ENCODE measurements at places on chromosomes 7 and 10.

DNA sequence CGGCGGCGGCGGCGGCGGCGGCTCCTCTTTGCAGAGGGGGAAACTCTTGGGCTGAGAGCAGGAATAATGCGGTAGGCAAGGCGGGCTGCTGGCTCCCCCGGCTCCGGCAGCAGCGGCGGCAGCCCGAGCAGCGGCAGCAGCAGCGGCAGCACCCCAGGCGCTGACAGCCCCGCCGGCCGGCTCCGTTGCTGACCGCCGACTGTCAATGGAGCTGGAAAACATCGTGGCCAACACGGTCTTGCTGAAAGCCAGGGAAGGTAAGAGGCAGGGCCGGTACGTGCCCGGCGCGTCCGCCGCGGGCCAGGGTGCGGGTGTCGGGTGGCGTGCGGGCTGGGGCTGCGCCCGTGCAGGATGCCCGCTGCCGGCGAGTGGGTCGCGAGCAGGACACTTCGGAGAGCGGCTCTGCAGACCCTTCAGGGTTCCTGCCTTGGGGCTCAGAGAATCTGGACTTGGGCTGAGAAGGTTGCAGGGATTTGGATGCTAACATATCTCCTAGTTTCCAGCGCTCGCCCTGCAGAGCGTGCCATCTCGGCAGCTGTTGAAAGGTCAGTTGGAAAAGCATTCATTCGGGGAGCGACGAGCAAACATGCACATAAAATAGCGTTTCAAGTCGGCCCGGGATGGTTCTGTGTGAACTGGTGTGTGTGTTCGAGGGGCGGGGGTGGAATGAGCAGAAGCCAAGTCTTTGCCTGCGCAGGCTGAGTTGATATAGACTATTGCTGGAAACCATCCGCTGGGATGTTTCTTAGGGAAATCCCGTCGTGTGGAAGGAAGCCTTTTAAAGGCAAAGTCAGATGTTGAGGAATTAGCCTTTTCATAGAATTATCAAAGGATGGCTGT is 562 bp downstream of the GRK5 start:
- peak; percentile 41 for ATAC-seq

DNA sequence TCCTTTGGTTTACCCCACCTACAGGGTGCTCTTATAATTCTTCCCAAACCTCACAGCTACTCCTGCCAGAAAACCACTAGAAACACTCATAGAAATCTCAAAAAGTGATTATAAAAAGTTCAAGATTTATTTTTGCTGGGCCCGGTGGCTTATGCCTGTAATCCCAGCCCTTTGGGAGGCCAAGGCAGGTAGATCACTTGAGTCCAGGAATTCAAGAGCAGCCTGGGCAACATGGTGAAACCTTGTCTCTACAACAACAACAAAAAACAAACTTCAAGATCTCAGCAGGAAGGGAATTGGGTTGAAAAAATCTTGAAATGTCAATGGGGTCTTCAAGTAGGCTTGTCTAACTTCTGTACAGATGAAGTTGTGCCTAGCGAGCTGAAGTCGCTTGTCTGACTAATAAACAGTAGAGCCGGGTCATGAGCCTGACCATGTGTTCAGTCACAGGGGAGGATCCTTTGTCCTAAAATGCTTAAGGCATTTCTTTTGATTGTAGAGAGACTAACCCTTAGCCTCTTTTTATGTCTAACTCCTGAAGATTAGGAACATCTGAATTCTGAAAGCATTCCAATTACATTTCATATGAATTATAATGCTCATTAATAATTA is 124.6 kb downstream of the NOC3L start:
- ATAC-seq: no peak

DNA sequence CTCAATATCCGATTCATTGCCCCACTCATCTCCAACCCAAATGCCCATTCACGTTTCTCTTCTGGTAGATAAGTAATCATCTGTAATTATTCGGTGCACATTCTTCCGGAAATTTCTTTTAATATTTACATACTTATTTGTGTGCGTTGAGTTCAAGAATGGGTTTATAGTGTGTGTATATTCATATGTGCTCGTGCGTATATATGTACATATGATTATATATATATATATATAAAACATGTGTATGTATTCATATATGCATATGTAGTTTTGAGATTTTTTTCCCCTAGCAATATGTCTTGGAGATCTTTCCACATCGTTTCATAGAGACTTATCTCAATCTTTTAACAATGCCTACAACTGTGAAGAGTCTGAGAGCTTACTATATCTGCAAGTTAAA is 118.2 kb downstream of the MDFIC start:
- no peak for ATAC-seq

DNA sequence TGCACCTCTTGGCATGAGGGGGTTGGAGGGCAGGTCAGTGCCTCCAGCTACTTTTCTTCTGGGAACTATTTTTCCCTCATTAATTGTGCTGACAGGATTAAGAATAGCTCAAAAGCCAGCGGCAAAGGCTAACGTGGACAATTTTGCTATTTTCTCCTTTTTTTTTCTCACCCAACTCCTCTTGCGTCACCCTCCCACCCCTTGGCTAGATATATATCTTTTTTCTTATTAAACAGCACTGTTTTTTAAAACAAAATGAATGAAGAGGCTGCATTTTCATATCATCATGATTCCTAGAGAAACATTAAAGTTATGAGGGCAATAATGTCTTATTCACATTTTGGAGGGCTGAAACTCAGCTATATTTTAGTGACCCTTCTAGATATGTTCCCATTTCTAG is 251.8 kb upstream of the NFE2L3 start:
- ATAC-seq: no peak

DNA sequence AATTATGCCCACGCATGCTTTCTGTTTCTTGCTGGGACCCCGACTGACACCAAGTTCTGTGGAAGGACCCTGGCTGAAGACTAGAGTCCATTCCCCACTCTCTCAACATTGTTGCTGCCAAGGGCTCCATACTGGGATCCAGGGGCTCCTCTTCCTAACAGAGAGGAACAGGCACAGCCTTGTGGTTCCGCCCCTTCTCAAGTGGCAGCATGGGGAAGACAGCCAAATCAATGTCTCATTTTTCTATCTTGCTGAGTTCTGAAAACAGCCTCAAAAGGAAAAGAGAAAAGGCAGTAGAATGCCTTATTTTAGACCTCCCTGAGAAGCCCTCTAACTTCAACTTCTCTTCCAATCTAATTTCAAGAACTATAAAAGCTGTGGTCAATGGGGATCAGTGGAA is 23.7 kb upstream of the LAMB1 start:
- peak; percentile 76 for ATAC-seq

GRCh38 chr7:152924238-152924637 is 164.7 kb downstream of the ACTR3B start:
- no peak for ATAC-seq

DNA sequence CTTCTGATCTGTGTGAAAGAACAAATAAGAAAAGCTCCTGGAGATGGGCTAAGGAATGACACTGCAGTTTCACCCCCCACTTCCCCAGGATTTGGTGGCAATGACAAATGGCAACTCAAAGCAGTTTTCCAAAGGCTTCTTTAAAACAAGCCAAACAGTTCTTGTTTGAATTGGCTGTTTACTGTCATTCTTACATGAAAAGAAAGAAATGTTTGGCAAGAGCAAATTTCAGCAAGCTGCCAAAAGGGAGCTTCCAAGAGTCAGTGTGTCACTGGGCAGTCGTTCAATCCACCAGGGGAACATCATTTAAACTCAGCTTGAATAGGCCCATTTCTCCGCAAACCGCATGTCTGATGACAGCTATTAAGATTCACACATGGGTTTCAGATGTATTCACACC is 119.0 kb upstream of the RHOBTB1 start:
- ATAC-seq: no peak

DNA sequence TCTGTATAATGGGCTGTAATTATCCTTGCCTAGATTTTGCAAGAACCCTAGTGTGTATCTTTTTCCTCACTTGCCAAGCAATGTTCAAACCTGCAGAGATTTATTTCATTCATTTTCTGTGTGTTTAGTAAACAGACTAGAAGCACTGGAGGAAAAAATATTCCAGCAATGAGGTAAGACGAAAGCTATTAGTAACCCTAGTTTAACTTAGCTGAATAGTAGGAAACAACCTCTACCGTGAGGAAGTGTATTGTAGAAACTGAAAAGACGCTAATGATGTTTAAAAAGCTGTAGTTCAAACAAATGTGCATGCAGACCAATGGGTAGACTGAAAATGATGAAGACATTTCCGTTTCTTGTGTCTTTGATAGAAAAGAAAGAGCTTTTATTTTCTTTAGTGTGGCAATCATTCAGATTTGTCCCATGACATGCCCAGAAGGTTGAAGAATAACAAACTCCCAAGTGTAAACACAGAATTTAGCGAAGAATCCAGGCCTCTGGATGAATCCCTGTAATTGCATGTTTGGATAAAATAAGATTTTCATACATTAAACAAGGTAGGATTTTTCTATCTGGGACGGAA is 20.7 kb downstream of the CAV1 start:
- ATAC-seq: no peak

- peak; percentile 33 for ATAC-seq
Measured at GRCh38 chr10:37488792-37489657, 363.6 kb downstream of the ANKRD30A start.

DNA sequence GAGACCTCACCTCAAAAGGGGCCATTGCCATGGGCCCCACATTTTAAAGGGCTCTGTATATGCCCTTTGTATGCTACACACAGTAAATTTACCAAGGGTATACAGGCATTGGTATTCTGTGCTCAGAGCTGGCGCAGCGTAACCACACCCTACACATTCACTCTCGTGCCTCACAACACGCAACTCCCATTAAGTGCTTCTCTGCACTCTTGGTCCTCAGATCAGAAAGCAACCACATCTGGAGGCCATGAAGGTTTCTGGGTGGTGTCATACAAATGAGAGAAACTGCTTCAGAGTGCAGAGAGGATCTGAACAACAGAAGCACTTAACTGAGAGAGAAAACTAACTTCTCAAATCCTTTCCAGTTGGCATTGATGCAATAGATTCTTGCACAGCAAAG is 9.4 kb upstream of the CACUL1 start:
- ATAC-seq: no peak

DNA sequence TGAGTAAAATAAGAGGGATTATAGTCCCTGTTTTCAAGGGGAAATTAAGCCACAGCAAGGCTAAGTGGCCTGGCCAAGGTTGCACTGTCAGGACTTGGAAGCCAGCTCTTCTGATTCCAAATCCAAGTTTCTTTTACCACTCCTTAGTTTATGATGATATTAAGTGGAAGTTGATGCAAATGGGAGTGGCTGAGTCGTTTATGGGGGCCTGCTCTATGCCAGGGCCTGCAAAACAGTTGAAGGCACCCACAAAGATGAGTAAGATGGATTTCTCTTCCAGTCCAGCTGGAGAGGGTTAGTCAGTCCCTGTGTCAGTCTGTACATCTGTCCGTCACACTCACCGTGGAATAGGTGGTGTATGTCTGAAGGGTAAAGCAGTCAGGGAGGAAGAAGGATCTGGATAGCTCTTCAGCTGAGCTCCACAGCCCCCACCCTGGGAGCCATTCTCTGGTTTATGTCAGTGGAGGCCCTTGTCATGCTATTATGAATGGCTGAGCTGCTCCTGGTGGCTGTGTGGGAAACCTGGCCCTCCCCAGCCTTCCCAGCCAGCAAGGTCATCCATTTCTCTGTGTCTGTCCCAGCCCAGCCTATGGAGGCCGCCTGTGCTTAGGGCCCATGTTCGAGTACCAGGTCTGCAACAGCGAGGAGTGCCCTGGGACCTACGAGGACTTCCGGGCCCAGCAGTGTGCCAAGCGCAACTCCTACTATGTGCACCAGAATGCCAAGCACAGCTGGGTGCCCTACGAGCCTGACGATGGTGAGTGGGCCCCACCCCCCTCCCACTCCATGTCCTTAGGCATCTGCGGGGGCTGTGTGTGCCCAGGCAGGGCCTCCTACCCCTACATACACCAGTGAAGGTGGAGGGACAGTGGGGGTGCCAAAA is 44.5 kb downstream of the TBATA start:
- ATAC-seq: no peak

DNA sequence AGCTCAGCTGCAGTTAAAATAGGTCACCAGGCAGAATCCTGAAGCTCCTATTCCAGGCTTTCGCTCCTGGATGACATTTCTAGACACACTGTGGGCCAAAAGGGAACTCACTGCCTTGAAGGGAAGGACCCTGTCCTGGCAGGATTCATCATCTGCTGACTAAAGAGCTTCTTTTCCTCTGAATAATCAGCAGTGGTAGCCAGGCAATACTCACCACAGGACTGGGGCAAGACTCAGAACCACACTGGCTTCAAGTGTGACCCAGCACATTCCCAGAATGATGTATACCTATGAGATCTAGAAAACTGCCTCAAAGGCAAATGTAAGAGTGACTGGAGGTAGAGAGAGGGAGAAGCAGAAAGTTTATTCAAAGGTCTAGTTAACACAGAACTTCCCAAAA is 29.5 kb upstream of the EBF3 start:
- no peak for ATAC-seq

GRCh38 chr7:99779949-99780348 is 4.0 kb downstream of the CYP3A4 start:
- ATAC-seq: no peak

DNA sequence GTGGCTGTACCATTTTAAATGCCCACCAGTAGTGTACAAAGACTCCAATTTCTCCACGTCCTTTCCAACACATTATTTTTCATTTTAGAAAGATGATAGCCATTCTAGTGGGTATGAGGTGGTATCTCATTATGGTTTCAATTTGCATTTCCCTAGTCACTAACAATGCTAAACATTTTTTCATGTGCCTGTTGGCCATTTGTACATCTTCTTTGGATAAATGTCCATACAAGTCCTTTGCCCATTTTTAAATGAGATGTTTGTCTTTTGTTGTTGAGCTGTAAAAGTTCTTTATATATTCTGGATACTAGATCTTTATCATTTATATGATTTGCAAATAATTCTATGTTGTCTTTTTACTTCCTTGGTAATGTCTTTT is 18.9 kb upstream of the BPGM start:
- ATAC-seq: no peak

DNA sequence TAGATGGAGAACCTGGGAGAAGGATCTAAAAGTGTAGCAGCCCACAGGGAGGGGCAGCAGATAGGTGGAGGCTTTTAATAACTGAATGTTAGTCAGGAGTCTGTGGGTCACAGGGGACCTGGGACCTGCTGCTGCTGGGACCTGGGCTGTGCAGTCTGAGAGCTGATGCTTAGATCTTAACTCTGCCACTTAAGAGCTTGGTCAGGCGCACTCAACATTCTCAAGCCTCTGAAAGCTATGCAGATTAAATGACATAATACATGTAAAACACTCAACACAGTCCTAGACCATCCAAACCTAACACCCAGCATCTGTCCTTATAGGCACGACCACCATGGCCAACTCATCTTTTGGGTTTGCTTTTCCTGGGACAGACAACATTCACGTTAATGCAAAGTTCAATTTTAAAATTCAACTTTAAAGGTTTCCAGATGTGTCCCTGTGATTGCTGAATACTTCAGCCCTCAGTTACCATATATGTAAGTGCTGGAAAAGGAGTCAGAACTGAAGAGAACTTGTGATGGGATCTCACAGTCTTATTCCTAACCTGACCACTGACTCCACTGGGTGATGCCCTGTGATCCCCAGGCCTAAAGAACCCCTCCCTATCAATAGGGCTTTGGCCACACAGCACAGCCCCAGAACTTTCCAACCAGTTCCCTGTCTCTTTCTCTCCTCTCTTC is 321.0 kb downstream of the PLXNA4 start:
- ATAC-seq: no peak

- no peak for ATAC-seq
Measured at GRCh38 chr7:96017877-96018276, 245.5 kb downstream of the DYNC1I1 start.

GRCh38 chr10:34186745-34187144 is 628.4 kb downstream of the PARD3 start:
- ATAC-seq: peak; percentile 21

GRCh38 chr10:122062831-122063674 is 74.1 kb downstream of the TACC2 start:
- ATAC-seq: peak; percentile 99

All from SK-N-SH treated with all-trans-retinoic acid at 6 μM for 48 hours (cell line).